Activated CD4-positive, alpha-beta T cell treated with anti-CD3 and anti-CD28 coated beads for 1 hour (primary cell): ENCODE measurements at places on chromosomes 6 and 20.

GRCh38 chr6:16344756-16345155 lies 106.4 kb downstream of the GMPR start:
- no peak for DNase-seq

DNA sequence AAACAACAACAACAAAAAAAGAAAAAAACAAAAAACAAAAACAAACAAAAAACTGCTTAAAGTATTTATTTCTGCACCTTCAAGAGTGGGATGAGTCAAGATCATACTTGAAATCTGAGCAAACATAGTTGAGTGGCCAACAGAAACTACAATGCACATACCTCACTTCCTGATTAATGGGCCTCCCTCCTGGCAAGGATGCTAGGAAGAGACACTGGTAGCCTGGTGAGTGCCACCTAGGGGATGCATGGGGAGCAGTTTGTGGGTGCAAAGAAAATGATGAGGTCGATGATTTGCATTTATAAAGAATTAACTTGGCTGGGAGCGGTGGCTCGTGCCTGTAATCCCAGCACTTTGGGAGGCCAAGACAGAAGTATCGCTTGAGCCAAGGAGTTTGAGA lies 808.1 kb downstream of the MAFB start:
- DNase-seq = no peak

DNA sequence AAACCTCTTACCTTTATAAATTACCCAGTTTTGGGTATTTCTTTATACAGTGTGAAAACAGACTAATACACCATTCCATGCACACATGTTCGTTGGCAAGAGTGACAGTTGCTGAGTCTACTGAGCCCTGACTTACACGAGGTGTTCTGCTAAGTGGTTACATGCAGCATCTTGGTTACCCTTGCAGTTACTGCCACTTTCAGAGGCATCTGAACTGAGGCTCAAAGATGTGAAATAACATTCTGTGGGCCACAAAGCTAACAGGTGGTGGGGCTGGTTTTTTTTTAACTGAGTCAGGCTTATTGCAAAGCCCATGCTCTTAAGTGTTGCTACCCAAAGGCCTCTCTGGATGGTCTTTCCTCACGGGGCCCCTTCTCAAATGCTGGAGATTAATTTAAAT lies 54.4 kb upstream of the GTSF1L start:
- DNase-seq = no peak

DNA sequence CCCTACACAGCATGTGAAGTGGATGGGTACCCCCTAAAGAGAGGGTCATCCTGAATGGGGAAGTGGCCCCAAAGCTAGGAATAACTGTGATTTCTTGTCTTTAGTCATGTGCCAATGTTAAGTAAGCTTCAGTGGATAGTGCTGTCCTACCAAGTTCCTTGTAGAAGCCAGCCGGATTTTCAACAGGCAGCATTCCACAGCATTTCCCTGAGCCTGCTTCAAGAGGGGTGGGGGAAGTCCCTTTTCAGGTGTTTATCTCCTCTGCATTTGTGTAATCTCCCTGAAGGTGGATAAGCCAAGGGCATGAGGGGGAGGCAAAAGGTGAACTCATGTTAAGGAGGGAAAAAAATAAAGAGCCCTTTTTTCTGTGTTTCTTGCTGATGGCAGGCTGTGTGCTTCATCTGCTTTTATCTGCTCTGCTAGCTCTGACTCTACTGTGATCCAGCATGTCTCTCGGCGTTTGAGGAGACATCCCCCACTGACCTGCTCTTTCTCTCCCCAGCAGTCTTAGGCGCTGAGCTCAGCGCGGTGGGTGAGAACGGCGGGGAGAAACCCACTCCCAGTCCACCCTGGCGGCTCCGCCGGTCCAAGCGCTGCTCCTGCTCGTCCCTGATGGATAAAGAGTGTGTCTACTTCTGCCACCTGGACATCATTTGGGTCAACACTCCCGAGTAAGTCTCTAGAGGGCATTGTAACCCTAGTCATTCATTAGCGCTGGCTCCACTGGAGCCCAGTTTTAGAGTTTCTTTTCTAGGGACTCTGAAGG lies 1.9 kb downstream of the EDN1 start:
- DNase-seq = no peak

DNA sequence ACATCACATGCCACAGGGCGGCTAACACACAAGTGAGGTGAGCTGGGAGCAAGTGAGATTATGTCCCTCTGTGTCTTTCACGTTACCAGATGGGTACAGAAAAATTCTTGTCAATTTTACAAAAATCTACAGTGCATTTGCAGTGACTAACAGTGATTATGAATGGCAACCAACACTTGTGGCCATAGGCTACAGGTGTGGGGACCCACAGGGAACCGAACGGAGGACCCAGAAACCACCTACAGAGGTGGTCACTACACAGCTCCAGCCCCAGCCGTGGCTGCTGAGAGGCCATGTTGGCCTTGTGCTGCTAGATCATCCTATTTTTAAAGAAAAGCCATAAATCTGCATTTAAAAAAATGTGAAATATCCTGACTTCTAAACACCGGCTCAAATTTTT lies 50.2 kb downstream of the FYN start:
- DNase-seq = no peak

- DNase-seq = no peak
Observed at GRCh38 chr6:131000544-131000943, 62.5 kb downstream of the EPB41L2 start.

DNA sequence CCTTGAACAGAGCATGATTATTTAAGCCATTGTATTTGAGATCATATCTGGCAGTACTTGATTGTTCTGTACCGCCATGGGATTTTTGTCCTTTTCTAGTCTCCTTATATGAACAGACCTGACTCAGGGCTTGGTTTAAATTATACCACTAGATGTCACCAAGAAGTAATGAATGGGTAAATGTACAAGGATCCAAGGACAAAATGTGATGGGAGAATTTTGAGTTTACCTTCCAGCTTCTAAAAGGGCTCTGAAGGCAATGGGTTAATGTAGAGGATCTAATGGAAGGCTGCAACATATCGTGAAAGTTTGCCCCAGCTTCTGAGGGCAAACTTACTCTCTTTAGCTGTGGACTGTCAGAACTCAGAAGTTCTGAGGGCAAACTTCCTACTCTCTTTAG lies 12.0 kb downstream of the RNF8 start:
- DNase-seq = no peak

GRCh38 chr6:35839019-35839418 lies 33.9 kb downstream of the LHFPL5 start:
- no peak for DNase-seq

GRCh38 chr20:45817376-45818194 lies 5.1 kb downstream of the UBE2C start:
- no peak for DNase-seq

- DNase-seq = no peak
Observed at GRCh38 chr6:151024597-151024996, 159.1 kb downstream of the MTHFD1L start.

DNA sequence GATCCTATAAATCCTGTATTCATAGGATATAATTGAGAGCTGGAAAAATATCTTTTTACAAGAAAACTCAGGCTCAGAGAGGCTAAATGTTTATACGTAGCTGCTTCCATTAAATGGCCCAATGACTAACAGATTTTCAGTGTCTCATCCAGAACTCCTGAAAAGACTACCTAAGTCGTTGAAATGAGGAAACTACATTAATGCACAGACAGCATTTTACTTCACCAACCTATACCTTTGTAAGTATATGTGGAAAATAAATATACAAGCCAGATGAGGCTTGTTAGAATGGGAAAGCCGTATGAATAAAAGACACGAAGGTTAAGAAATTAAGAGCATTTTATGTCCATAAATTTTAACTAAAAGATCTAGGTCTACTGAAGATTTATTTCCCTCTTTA lies 8.4 kb upstream of the SNX14 start:
- no peak for DNase-seq

DNA sequence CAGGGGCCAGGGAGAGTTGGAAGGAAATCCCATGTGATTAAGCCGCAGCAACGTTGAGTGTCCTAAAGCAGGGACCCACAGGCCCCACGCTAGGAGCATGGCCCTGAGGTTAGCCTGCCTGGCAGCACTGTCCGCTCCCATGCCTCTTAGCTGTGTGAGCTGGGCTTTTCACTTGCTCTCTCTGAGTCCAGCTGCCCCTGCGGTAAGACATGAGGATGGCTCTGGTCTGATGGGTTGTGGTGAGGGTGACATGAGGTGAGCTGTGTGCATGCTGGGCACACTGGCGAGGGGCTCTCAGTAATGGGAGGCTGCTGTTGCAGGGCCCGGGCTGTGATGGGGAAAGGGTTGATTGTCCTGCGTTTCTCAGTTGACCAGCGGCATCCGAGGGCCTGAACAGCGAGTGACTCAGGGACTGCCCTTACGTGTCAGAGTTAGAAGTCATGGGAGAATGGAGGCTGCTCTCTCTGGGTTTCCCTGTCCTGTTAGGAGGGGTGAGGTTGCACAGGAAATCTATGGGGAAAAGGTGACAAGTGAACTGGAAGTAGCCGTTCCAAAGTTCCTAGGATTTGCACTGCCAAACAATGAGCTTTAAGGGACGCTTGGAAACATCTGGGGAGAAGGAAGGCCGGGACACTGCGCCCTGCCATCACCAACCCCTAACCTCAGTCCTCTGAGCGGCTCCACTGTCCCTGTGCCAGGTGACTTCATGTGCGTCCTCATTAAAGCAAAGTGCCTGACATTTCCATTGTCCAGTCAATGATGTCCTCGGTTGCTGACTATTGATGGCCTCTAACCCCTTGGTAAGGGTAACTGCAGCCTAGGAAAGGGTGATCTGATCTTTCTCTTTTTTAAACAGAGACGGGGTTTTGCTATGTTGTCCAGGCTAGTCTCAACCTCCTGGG lies 51.3 kb downstream of the ADNP start:
- no peak for DNase-seq
